ENCODE measurements at places on chromosomes 1 and 21. TPM values are rescaled to one million over a fixed set of nuclear protein-coding genes. Genes with fewer than 3 reads are reported as not detected.
A peak's percentile ranks its signal among the peaks of the same experiment; 100 is the strongest.

Gene TNFSF4
- 0.40 TPM for total RNA-seq

Gene FAAH
- 9.8 TPM for total RNA-seq

Gene RNU1-3
- total RNA-seq: 4,234 TPM

GRCh38 chr21:29017639-29018237 is 1.4 kb downstream of the RWDD2B start:
- DNase-seq: no peak

DNA sequence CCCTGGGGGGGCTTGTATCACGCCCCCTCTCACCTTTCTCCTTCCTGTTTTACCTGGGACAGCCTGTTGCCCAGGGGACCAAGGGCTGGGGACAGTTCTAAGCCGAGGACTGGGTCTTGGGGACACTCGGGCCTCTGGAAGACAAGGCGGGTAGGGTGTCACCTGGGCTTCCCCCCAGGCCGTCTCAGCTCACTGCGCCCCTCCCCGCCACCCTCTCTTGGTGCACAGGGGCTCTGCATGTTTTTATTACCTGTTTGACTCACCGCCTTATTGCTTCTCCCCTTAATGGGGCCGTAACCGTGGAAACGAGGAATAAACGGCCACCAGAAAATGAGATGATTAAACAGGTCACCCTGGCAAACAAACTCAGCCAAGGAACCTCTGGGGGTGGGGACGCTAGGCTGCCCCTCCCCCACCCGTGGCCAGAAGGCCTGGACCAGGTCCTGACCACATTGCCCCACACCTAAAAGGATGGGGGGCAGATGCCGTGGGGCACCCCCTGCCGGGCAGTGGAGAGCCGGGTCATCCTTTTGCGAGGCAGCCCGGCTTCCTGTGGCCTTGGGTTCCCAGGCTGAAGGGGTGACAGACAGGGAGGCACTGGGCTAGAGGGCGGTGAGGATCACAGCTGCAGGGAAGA is 109.9 kb downstream of the CASZ1 start:
- DNase-seq: no peak

DNA sequence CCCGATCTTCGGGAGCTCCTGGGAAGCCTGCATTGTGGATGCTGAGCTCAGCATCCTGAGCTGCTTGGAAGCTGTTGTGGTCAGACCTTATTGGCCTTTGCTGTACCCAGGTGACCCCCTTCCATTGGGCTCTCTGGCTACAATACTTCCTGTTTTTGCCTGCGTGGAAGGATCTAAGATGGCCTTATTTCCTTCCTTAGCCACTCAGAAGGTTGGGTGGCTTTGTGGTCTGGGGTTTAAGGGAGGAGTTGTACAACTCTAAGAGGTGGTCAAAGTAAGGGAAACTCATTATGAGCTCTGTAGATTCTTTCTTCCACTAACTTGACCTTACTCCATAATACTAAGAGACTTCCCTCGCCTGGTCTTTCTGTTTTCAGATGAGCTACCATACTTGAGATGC is 17.7 kb downstream of the PFKFB2 start:
- no peak for DNase-seq

Gene SPATA46
- not detected for total RNA-seq

- no peak for DNase-seq
These were observed 32.0 kb downstream of the DUSP10 start for GRCh38 chr1:221709854-221710253.

DNA sequence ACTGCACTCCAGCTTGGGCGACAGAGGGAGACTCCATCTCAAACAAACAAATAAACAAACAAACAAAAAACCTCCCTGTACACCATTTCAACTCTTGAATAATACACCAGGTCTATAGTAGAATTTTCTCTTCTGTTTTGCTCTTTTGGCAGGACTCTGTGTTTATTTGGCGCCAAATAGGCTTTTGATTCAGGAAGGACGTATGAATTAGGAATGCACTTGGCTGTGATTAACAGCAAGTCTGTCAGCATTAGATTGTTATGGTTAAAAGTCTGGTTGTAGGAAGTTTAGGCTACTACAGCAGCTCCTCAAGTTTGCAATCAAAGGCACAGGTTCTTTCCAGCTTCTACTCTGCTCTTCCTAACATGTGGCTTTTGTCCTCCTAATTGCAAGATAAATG is 113.8 kb upstream of the KCNK1 start:
- no peak for DNase-seq

Gene LRRC53
- not detected for total RNA-seq

- no peak for DNase-seq
These were observed 54.0 kb downstream of the RAB3B start for GRCh38 chr1:51936531-51936930.

Gene ANKRD34A
- total RNA-seq: 0.52 TPM

Gene GJB3
- total RNA-seq: not detected

Gene TAS1R3
- total RNA-seq: 0.57 TPM

Gene FABP3
- 4,698 TPM for total RNA-seq

GRCh38 chr21:37848721-37849490 is 67.4 kb downstream of the KCNJ6 start:
- no peak for DNase-seq

GRCh38 chr1:167775178-167775577 is 53.4 kb downstream of the MPZL1 start:
- DNase-seq: no peak

DNA sequence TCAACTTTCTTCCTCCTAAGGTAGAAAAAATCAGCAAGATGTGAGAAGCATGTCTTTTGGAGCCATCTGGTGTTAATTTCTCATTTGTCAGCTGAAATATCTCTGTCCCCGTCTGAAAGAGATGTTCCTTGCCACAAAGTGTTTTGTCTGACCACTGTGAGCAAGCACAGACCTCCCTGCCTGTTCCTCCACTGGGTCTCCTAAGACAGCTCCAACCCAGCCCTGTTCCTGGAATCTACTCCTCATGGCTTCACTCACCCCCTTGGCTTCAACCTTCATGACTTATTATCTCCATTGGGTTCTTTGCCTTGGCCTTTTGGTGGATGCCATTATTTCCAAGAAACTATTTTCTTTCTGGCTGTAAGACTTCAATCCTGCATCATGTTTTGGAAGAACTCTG is 65.7 kb upstream of the CACHD1 start:
- no peak for DNase-seq

DNA sequence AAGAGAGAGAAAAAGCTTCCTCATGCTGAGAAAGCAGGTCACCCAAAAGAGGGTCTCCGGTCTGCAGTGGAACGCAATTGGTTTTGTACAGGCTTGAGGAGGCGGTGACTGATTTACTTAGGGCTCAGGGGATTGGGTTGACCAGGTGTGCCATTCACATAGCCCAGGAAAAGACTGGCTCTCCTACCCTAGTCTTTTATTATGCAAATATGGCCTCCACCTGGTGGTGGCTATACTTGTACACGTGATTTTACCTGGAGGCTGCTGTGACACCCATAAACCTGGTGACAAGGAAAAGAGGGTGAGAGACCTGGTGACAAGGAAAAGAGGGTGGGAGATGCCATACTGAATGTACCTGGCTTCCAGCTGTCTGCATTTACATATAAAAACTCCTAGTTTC is 49.9 kb downstream of the DNTTIP2 start:
- DNase-seq: no peak

- DNase-seq: no peak
These were observed 175.4 kb upstream of the EDN2 start for GRCh38 chr1:41659903-41660302.

DNA sequence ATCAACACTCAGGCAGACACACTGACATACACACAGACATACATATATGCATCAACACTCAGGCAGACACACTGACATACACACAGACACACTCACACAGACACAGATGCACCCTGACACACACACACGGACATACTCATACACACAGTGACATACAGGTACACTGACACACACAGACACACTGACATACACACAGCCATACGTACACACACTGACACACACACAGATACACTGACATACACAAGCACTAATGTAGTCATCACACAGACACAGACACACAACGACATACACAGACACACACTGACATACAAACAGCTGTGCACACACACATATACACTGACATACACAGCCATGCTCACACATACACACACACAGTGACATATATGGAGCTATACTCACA is 131.0 kb upstream of the CSF3R start:
- no peak for DNase-seq

Gene AMIGO1
- total RNA-seq: 18.4 TPM

GRCh38 chr1:151568626-151569088 is 28.5 kb downstream of the TUFT1 start:
- DNase-seq: no peak

GRCh38 chr1:59763418-59763817 is 51.3 kb upstream of the HOOK1 start:
- DNase-seq: no peak

Gene RNF207
- total RNA-seq: 82.3 TPM

DNA sequence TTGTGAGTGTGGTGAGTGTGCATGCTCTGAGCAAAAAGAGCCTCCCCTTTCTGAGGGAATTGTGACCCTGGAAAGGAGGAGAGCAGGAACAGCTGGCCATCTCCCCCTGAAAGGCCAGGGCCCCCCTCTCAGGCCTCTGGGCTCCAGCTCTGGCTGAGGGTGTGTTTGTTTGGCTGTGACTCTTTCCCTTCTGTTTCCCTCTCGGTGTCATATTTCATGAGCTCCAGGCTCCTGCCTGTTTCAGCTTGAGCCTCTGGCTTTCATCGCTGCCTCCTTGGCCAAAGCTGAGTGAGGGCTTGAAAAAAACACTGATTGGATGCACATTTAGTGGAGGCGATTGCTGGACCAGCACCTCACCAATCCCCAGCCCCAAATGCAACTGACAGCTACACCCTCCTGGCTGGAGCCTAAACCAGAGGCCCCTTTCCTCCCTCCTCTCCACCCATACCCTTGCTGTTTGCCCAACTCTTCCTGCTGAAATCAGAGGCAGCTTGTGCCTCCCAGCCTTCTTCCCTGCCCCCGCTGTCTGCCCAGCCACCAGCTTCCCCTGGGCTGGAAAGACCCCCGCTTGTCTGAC is 64.1 kb downstream of the DDR2 start:
- peak; percentile 82 for DNase-seq

GRCh38 chr1:9010781-9011323 is 15.4 kb downstream of the SLC2A7 start:
- peak; percentile 63 for DNase-seq

GRCh38 chr1:219837274-219837993 is 90.9 kb downstream of the SLC30A10 start:
- DNase-seq: no peak

Gene PITHD1
- total RNA-seq: 44.7 TPM

Gene LMX1A
- not detected for total RNA-seq

GRCh38 chr1:28135371-28136168 is 40.9 kb downstream of the PTAFR start:
- DNase-seq: no peak

DNA sequence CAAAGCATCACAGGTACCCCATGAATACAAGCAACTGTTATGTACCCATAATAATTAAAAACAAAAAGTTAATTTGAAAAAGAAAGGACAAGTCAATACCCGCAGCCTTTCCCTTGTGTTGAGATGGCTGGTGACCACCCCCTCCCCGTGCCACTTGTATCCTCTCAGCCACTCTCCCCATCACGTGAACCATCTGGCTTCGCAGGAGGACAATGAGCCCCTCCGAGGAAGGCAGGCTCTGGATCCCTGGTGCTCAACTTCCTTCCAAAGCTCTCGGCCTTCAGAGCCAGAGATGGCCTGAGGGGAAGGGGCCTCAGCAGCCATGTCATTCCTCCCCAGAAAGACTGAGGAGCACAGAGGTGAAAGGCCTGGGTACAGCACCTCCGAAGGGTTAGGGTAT is 120.4 kb upstream of the RAB4A start:
- DNase-seq: no peak

DNA sequence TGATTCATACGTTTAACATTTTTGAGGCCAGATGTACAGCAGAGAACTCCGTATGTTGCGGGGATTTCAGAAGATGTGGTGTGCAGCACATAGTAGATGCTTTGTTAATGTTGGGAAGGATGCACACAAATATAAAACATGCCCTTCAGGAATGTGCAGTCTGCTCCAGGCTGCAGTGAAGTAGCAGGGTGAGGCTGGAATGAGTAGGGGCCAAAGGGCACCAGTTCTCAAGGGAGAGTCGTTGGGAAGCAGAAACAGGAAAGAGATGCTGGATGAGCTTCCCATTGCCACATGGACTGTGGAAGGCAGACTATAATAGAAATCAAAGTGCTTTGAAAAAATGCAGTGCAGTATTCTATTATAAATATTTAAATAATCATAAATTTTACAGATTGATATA is 126.9 kb downstream of the NOS1AP start:
- no peak for DNase-seq

DNA sequence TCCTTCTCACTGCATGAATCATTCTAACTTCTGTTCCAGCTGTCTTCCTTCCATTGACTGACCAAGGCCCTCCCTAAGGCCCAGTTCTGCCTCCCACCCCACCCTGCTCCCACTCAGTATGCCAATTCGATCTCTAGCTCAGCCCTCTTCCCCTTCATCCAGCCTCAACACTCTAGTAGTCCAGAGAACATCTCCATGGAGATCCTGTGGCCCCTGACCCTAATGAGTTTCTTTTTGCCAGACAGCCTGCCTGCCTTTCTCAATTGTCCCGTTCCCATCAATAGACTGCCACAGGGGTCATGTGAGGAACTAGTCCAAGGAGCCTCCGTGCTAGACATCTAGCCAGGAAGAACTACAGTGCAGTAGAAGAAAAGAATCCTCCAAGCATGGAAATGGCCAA is 26.4 kb downstream of the RRAGC start:
- no peak for DNase-seq

Gene ANGPTL3
- not detected for total RNA-seq

DNA sequence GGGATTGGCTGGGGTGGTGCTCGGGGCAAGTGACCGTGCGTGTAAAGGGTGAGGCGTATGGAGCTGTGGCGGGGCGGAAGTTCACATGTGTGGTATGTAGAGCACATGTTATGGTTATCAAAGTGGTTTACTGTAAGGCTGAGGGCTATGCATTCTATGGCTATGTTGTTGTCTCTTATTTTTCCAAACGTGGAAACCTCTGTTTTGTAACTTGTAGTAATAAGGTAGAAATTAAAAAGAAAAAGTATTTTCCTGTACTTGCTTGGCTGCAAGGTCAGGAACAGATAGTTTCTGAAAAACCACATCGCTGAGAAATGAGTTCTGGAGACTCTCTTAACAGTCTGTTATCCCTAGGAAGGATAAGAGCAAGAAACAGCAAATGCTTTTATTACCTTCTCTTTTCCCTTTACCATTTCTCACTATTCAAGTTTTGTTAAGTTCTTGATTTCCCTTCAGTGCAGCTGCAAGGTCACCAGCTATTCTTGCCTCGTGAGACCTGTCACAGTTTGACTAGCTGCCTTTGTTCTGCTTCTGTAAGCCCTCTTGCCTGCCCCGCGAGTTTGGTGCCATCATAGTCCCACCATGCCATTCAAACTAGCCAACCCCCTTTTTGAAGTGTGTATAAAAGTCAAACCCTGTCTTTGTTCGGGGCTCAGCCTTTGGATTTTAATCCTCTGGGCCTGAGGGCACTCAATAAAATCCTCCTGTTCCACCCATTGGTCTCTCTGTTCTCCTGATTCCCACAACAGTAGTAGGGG is 9.5 kb downstream of the RNU1-2 start:
- DNase-seq: no peak

DNA sequence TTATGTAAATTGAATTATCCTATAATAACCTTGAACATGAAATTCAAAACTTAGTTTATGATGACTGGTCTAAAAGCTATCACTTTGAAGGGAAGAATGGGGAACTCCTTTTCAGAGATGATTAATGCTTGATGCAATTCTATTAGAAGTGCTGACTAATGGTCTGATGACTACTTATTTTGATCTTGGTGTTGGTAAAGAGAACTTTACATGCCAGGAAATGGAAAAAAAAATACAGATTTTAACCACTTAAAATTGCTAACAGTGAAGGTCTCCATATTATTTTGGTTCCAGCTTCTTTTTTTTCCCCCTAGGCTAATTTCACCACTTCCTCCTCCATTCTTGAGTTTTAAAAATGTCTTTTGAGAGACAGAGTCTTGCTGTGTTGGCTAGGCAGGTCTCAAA is 22.9 kb downstream of the S1PR1 start:
- no peak for DNase-seq

- no peak for DNase-seq
These were observed 3.4 kb downstream of the PRAMEF12 start for GRCh38 chr1:12776801-12777557.
